ENCODE measurements at places on chromosomes 3 and 15.

DNA sequence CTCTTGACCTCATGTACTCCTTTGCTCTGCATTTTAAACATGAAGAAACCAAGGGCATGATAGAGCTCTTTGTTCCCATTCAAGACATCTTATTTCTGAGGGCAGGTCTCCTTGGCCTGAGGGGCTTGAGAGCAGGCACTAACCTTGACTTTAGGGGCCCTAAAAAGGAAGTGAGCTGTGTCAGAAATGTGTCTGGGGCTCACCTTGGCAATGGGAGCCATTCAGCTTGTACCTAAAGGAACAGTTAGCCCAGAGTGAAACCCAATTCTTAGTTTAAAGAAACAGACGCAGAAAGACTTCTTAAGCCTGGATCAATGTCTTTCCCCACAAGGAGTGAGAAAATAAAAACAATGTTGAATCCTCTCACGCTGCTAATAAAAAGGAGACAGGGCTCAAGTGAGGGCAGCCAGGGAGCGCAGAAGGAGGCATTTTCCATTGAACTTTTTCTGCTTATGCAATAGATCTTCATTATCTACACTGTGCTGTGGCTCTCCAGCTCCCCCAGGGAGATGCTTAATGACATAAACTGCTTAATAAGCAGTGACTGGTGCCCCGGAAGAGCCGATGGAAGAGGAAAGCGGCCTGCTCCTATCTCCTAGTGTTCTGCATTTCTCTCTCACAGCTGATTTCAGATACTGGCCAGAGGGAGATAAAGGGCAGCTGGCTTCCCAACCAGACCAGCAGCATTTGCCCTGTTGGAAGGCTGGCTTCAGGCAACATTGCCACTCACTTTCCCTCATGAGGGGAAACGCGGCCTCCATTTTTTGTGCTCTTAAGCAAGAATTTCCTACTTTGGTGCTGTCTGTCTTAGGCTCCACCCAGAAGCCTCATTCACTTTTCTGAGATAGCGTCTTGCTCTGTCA, 152.0 kb downstream of the OPA1 start:
- no peak for DNase-seq

GRCh38 chr15:80309769-80310384, 57.9 kb upstream of the CTXND1 start:
- no peak for DNase-seq

DNA sequence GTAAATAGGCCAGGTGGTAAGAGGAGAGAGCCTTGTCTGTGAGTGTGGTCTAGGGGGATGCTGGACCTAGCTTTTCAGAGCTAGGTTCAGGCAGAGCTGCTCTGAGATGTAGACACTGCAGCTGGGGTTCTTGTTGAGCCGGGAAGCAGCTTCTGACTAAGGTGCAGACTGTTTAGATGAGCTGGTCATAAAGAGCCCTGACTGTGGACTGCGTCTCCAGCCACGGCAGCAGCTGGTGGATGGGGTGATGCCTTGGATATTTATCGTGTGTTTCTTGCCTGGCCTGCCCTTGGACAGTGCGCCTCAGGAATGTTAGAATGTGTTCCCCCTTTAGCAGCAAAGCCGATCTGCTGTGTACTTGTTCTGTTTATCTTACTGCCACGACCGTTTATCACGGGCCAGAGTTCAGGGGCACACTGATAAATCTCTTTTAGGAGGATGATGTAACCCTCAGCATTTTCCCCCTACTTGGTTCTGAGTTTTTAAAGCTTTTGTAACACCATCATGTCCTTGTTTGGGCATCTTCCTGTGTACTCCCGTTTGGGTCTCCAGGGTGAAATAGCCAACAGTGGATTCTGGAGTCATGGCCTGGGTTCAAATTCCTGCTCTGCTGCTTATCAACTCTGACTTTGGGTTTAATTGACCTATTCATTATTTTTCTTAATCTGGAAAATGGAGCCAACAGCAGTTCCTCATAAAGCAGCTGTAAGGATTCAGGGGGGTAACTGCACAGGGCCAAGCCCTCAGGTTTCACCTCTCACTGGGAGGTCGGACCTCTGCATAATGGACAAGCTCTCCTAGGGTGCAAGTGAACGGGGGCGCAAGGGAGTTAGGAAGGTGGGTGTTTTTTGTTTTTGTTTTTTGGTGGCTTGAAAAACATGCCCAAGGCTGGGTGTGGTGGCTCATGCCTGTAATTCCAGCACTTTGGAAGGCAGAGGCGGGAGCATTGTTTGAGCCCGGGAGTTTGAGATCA, 51.4 kb downstream of the FLNB start:
- peak; percentile 41 for DNase-seq

- DNase-seq = no peak
These were observed 36.3 kb upstream of the UBE2E2 start for GRCh38 chr3:23166845-23167244.

DNA sequence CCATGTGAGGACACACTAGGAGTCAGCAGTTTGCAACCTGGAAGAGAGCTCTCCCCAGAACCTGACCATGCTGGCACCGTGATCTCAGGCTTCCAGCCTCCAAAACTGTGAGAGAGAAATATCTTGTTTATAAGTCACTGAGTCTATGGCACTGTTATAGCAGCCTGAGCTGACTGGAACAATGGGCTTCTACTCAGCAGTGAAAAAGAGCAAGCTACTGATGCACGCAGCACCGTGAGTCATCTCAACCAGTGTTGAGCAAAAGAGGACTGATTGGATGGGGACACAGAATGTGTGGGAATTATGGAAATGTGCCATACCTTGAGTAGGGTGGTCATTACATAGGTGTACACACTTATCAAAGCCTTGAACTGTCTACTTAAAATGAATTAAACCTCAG, 230.4 kb downstream of the PLCL2 start:
- no peak for DNase-seq

- DNase-seq = no peak
These were observed 7.6 kb upstream of the EMC3 start for GRCh38 chr3:9994086-9994844.

DNA sequence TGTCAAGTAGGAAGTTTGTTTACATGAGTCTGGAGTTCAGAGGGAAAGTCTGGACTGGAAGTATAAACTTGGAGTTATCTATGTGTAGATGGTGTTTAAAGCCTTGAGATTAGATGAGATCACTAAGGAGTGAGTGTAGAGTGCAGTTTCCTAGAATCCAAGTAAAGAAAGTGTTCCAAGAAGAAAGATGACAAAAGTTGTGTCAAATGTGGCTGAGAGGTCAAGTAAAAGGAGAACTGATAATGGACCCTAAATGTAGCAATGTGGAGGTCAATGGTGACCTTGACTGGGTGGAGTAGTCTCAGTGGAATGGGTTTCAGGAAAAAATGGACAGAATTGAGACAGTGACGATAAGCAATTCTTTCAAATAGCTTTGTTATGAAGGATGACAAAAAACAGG, 39.9 kb upstream of the ULK4 start:
- no peak for DNase-seq

DNA sequence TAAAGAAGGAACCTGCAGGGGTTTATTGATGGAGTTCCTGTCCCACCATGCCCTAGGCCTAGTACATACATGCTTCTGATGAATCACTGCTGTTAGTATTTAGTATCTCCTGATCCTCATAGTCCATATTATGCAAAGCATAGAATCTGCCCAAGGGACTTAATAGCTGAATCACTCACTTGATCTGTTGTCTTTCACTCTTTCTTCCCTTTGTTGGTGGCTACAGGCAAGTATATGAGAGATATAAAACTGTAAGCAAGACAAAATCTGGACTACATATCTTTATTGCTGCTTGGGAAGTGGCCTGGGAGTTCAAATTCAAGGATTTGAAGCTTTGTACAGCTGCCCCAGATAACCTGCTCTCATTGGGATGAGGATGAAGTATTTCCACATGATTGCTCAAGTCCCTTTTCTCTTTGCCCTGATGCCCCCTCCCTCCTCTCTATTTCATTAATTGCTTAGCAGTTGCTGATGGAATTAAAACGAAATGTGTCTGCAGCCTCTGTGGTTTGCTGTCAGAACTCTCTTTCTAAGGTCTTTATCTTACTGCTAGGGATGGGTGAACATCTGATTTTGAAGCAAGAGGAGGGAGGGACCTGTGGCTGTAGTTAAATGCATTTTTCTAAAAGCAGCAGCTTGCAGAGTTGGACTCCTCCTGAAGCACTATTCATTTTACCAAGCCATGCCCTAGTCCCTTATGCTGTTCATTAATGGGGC, 114.1 kb downstream of the ZNF609 start:
- no peak for DNase-seq

DNA sequence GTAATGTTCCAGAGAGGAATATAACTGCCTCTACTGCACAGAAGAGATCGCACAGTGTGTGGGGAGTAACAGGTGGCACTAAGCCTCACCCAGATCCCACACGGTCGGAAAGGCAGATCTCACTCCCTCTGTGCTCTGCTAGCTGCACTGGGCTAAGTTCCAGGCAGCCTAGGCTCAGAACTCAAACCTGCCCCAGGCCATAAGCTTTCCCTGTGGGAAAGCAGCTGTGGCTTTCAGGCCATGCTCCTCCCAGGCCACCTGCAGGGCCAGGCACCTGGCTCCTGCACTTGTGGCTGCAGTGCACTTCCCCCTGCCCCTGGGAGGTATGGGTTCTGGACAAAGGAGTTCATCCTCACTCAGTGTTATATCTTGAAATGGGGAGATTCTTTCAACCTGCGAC, 27.5 kb downstream of the PCCB start:
- no peak for DNase-seq

DNA sequence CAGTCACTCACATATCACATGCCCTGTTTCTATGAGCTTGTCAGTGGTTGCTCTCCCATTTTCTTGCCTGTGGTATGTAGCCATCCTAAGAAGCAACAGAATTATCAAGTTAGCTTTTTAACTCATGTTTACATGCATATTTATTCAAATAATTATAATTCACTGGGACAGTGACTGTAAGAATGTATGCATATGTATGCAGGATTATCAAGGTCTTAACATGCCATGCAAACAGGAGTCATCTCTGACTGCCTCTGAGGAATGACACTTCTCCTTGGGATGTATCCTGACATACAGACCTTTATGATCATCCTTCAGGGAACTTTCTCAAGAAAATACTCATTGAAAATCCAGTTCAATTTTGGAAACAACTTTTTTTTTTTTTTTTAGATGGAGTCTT, 240.9 kb downstream of the CPNE4 start:
- DNase-seq = no peak

- DNase-seq = peak; percentile 91
These were observed 21.2 kb downstream of the PRKAR2A start for GRCh38 chr3:48826451-48826850.

GRCh38 chr3:176920766-176921160, 276.5 kb downstream of the TBL1XR1 start:
- no peak for DNase-seq

GRCh38 chr3:19937459-19938294, 3.7 kb upstream of the EFHB start:
- DNase-seq = no peak

DNA sequence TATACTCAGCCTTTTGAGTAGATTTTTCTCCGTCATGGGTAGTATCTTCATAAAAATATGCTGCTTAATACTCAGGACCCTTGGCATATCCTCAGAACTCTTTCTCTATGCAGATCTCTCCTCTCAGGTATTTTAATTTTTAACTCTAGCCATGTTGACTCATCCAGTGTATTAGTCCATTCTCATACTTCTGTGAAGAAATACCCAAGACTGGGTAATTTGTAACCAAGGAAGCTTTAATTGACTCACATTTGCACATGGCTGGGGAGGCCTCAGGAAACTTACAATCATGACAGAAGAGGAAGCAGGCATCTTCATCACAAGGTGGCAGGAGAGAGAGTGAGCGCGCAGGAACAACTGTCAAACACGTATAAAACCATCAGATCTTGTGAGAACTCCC, 129.3 kb upstream of the CD96 start:
- no peak for DNase-seq

DNA sequence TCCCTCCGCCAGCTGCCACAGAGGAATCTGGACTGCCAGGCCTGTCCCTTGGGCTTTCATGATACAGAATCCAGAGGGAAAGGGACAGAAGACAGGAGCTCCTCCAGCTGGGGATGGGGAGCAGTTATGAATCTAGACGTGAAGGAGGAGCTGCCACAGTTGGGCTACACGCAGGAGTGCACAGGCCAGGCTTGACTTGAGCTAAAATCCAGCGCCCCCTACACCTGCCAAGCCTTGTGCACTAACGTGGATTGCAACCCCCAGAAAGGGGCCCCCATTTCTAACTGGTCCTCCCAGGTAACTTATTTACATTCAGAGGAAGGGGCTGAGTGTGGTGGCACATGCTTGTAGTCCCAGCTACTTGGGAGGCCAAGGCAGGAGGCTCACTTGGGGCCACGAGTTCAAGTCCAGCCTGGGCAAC, 14.3 kb downstream of the KLHL6 start:
- DNase-seq = no peak

DNA sequence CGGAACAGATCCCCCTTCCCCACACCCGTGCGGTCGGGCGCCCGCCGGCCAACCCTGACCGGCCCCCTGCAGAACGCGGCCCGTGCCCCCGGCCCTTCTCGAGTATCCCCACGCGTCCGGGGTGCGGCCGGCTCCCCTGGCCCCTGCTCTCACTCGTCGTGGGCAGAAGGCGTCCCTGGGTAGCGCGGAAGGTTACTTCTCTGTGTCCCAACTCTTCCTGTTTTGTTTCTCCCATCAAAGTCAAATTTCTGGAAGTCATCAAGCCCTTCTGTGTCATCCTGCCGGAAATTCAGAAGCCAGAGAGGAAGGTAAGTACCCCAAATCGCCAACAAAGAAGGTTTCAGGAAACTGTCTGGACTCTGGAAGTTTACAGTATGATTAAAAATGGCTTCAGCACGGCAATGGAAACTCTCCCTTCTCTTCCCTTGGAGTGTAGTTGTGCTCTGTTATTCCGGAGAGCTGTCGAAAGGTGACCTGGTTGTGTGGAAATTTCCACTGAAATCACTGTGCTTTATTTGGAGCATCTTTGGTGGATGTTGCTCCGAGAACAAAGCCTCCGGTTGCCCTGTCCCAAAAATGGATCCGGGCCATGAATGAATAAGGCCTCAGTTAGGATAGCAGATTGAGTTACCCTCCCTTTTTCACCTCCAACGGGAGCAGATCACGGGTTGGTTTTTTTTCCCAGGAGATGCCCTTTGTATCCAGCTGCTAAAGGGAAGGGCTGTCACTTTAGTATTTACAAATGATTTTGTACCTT, 536 bp downstream of the SEC61A1 start:
- no peak for DNase-seq

- no peak for DNase-seq
These were observed 36.9 kb downstream of the RHCG start for GRCh38 chr15:89459271-89460038.

- no peak for DNase-seq
These were observed 6.1 kb downstream of the TMOD2 start for GRCh38 chr15:51757450-51757849.

Data from HS-5 (cell line).